Activated T-cell treated with anti-CD3 and anti-CD28 coated beads, Interleukin-2, amount 50 U/mL, for 4 hours (primary cell): ENCODE measurements at places on chromosomes 7 and 10. TPM values are rescaled to one million over a fixed set of nuclear protein-coding genes. Genes with fewer than 3 reads are reported as not detected.

ZNF316 gene
- total RNA-seq, result 30.9 TPM

C10orf120 gene
- total RNA-seq, result not detected

VCL gene
- 14.7 TPM for total RNA-seq

GRCh38 chr7:70706204-70706603, 425.7 kb upstream of the GALNT17 start:
- DNase-seq, result no peak

DNA sequence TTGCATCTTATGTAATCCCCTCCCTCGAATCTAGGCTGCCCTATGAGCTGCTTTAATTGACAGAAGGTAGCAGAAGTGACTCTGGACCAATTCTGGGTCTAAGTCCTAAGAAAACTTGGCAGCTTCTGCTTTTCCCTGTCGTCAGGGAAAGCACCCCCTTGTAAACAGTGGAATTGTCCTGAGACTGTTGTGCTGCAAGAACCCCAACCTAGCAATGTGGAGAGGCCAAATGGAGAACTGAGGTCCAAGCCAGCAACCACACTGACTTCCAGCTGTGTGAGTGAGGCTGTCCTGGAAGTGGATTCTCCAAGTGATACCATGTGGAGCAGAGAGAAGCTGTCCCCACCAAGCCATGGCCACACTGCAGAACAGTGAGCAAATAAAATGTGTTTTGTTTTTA, 75.5 kb downstream of the ARHGAP22 start:
- no peak for DNase-seq

DNA sequence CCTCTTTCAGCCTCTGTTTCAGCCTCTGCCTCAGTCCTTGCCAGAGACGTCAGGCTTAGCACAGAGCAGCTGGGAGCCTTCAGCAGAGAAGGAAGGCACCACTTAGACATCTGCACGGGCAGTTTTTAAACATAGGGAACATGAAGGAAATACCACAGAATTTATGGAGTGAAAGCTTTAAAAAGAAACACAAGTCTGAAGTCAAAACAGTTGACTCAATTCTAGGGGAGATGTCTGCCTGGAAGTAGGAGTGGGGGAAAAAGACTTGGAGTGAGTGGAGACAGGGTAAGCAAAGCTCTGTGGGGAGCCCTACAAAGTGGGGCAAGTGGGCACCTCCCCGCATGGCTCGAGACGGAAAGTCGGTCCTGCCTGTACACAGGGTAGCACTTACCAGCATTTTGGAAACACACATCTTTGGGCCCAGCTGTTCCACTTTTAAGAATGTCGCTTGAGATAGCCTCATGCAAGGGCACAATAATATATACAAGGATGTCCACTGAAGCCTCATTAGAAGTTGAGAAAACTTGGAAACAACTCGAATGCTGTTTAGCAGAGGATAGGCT, 5.0 kb upstream of the TBXAS1 start:
- DNase-seq, result no peak

DNA sequence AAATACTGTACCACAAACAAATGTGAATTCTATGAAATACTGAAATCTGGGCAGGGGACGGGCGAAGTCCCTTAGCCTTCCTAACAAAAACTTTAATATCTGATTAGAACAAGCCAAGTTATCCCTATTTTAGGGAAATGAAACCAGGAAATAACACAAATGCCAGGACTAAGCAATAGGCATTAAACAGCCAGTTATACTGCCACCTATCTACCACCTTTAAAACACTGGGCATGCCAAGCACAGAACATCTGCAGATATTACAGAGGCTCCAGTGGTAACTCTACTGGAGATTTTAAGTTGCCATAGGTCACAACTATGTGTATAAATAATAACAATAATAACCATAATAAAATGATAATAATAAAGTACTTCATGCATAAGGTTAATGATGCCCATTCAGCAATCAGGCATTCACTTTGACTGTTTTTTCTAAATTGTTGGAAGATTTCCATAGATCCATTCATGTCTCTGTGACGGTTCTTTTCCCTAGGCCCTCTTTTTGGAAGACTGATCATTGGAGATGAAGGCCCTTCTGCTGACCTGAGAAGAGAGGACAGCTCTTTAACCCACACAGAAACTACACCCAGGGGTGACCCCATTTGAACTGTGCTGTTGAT, 195.7 kb downstream of the CACNA2D1 start:
- DNase-seq, result no peak

DNA sequence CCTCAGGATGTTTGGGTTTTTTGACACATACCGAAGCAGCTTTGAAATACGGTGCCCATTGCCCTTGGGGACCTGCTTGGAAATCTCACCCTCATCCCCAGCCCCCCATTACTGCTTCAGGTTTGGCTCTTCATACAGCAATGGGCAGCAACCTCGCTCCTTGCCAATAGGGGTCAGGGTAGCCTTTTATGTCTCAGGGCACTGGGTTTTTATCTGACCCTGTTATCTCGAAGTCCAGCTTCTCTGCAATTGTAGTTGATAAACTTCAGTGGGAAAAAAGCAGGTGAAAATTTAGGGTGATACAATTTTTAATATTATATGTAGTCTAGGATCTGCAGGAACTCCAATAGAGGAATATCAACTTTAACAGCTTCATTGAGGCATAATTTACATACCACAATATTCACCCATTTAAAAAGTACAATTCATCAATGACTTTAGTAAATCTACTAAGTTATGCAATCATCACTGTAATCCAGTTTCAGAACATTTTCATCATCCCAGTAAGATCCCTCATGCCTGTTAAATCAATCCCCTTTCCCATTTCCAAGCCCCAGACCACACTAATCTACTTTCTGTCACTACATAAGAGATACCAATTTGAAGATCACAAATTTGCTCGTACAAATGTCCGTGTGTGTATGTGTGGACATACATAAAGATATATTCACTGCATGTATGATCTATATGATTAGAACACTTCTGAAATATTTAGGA, 386.2 kb downstream of the KCNMA1 start:
- DNase-seq, result no peak

- DNase-seq, result no peak
Observed at GRCh38 chr10:82038587-82038986, 163.6 kb downstream of the NRG3 start.
